ENCODE measurements at places on chromosomes 5 and 9.
A peak's percentile ranks its signal among the peaks of the same experiment; 100 is the strongest.

DNA sequence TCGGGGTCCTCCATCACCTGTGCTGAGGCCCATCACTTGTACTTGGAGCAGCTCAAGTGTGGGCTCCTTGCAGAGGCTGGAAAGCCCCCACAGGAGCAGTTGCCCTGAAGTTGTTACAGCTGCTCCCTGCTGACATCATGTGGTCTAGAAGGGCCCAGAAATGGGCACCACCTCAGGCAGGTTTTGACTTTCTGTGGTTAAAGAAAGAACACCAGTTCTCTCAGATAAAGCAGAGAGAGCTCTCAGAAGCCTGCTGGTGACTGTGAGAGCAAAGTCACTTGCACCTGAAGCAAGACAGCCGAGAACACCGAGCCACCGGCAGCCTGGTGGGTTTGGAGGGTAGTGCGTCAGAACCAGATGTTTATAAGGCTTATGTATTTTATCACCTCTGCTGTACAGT, 70.4 kb downstream of the MVB12B start:
- DNase-seq = no peak

- DNase-seq = no peak
Measured at GRCh38 chr5:61298066-61298465, 34.0 kb upstream of the ZSWIM6 start.

GRCh38 chr9:95822583-95823431, 52.7 kb upstream of the ERCC6L2 start:
- peak; percentile 24 for DNase-seq

DNA sequence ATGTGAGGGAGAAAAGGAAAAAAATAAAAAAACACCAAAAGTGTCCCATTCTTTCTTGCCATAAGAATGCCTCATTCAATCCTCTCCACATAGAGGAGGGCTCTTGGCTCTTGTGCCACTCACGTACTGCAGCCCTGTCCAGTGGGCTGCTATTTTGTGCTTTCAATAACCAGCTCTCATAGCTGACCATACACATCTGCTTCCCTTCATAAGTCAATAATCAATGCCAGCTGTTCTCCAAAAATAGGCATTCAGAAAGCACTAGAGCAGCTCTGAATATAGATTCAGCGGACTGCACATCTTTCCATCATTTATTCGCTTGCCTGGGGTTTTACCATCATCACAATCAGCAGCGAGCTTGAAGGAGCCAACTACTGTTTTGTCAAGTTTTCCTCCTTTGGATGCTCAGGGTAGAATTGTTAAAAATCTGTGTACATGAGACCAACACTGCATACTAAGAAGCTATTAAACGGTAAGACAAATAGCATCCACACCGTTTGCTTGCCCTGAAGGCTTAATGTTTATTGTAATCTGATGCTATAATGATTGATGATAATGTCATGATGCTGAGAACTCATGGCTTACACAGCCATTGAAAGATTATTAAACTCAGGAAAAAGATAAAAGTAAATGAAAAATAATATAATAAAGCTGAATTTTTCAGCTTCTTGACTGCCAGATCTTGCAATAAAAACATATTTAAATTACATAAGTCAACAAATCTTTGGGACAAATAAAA, 80.0 kb downstream of the OXCT1 start:
- no peak for DNase-seq

GRCh38 chr9:107378006-107378405, 94.9 kb downstream of the RAD23B start:
- DNase-seq = no peak

- DNase-seq = peak; percentile 68
Measured at GRCh38 chr5:108623826-108624225, 123.9 kb upstream of the FER start.

DNA sequence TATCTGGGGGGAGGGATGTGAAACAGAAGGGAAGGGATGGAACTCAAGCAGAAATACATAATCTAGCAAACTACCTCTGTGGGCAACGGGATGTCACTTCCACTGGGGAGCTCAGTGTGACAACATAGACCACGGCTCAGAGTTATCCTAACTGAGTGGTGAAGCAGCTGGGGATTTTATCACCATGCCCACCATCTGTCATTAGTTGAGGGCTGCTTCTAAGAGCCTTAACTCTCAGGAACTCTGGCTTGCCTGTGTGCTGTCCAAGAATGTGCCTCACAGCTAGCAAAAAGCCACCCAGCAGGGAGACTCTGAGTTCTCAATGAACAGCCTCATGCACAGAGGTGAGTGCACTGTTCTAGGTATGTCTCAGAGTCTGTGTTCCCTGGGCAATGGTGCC, 90.6 kb upstream of the CXCL14 start:
- no peak for DNase-seq

DNA sequence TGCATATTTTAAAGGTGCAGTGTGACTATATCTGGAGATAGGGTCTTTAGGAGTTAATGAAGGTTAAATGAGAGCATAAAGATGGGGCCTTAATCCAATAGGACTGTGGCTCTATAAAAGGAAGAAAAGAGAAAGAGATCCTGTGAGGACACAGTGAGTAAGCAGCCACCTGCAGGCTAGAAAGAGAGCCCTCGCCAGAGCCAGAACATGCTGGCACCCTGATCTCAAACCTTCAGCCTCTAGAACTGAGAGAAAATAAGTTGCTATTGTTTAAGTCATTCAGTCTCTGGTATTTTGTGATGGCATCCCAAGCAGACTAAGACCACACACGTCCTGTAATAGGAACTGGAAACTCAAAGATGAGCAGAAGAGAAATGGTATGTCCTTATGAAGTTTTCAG, 41.0 kb downstream of the RNF180 start:
- peak; percentile 8 for DNase-seq

DNA sequence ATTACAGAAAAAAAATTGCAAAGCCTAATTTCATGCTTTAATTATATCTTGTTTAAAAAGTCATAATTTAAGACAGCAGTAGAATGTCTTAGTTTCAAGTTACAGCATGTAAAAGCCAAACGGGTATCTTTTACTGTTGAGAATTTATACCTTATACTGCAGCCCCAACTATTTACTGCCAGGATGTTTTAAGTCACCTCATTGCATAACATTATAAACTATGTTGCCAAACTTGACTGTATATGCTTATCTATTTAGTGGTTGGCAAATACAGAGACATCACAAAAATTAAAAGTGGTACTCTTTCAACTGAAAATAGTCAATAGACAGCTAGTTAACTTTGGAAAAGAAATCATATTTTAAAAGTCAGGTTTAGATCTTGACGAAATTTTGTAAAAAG, 119.5 kb downstream of the EDIL3 start:
- DNase-seq = no peak

DNA sequence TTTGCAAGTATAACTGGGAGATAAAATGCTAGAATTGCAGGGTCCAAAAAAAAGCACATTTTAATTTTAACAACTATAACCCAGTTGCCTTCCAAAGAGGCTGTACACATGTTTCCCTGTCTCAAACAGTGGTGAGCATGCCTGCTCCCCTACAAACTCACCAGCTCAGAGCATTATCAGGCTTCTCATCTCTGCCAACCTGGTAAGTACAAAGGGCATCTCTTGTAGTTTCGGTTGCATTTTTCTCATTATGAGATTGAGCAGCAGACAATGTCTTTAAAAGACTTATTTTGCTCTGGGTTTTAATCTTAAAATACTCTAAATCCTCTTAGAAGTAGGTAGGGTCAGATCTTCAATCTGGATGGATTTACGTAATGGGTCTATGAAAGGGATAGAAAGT, 107.1 kb upstream of the MSX2 start:
- no peak for DNase-seq

Measured in epithelial cell of esophagus (primary cell).